ENCODE measurements at places on chromosomes 11 and 22.
A peak's percentile ranks its signal among the peaks of the same experiment; 100 is the strongest.

DNA sequence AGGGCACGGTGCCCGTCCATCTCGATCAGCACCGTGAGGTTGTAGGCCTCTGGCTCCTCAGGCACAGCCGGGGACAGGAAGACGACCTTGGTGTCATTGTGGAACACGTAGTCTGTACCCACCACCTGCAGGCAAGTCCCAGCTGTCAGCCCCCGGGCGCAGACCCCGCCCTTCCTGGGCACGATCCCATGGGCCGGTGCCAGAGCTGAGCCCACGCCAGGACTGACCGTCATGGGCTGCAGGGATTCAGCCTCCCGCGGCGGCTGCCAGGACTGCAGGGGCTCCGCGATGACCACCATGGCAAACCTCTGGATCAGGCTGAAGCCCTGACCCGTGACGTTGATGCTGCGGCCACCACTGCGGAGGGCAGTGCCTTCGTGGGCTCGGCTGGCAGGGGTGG lies 11.8 kb upstream of the MAPK11 start:
- DNase-seq = no peak

- peak; percentile 61 for DNase-seq
Observed at GRCh38 chr11:32960553-32961164, 55.0 kb upstream of the DEPDC7 start.

DNA sequence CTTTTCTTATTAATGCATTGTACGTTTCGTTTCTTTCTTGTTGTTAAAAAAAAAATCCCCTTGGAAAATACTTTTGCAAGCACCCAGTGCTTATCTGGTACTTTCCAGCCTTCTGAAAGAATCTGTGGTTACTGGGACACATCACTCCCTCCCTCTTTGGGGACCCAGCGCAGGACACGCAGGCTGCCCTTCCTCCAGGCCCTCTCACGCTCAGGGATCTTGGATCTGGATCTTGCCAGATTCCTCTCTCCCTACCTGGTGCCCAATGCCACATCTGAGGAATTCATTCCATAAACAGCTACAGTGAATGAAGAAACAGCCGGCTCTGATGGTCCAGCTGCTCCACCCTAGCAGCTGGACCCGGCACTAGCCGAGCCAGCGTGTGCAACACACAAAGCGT lies 55.7 kb downstream of the PHF21B start:
- DNase-seq = no peak

- DNase-seq = no peak
Observed at GRCh38 chr11:3665336-3666022, 5.7 kb downstream of the CHRNA10 start.

GRCh38 chr22:38707346-38707745 lies 1.6 kb downstream of the GTPBP1 start:
- no peak for DNase-seq

DNA sequence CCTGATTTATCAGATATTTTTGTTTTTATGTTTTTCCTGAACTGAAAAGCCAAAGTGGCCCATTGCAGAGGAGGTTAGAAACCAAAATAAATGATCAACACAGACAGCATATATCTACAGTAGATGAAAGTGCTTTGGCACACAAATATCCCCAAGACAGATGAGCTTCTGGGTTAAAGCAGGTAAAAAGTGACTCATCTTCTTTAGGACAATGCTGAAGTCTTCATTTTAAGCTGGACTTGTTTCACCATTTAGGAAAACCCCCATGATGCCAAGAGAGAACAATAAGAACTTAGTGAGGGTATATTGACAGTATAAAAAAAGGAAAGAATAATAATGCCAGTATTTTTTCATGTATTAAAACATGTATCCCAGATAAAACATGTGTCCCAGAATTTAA lies 100.8 kb upstream of the OR9G4 start:
- no peak for DNase-seq

GRCh38 chr22:49094151-49094550 lies 733.5 kb downstream of the BRD1 start:
- DNase-seq = no peak

DNA sequence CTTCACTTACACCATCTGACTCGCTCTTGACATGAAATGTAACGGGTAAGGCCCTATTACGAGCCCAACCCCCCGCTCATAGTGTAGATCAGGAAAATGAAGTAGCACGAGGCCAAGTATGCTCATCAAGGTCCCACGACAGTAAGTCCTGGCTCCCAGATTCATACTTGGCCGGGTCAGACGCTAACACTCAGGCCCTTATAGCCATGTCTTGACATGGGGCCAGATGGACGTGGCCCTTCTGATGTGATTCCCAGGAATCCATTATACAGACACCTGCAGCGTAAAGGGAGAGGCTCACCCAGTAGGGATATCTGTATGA lies 175.1 kb downstream of the CEP164 start:
- DNase-seq = no peak

- peak; percentile 44 for DNase-seq
Observed at GRCh38 chr11:60887556-60887955, 18.8 kb downstream of the PRPF19 start.

DNA sequence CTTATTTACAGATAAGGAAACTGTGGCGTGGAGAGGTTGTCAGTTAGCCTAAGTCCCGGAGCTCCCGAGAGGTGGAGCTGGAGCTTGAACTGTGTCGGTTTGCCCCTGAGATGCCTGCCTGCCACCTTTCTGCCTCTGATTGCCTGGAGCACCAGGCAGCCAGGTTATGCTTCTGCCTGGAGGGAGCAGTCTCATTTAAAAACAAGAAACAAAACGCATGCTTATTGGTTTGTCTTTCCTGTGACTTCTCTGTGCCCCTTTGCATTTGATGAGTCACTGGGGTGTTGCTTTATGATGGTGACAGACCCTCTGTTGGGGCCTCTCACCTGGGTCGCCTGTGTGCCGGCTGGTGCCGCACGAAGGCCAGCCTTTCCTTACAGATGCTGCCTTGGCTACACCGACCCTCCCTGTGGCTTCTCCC lies 12.2 kb downstream of the AP2A2 start:
- no peak for DNase-seq

GRCh38 chr11:64165481-64165841 lies 452 bp downstream of the MACROD1 start:
- DNase-seq = no peak

Measured in CD4-positive, alpha-beta T cell treated with Interleukin-21 for 1 hour (primary cell).